ENCODE measurements at places on chromosomes 5 and 9.

DNA sequence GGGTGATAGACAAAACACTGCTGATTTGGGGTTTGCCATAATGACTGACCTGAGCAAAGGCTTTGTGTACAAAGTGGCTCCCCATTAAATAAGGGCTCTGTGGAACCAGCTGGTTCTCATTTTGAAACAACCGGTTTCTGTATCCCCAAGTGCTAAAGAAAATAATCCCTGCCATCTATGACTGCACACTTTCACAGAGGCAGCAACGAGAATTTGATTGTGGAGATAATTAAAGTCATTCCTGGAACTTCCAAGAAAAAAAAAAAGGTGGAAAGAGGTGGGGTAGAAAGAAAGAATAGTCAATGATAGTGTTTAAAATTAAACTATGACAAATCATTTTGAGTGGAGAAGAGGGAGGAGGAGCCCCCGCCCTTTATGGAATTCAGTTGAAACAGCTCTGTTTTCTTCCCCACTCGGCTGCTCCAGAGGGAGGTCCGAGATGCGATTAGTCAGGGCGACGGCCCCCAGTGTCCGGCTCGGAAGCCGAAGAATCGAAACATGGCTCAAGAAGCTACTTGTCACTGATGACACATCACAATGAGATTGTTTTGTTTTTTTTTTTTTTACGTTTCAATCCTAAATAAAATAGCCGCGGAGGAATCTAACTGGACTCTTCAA, 38.4 kb downstream of the EBF1 start:
- peak; percentile 56 for DNase-seq

DNA sequence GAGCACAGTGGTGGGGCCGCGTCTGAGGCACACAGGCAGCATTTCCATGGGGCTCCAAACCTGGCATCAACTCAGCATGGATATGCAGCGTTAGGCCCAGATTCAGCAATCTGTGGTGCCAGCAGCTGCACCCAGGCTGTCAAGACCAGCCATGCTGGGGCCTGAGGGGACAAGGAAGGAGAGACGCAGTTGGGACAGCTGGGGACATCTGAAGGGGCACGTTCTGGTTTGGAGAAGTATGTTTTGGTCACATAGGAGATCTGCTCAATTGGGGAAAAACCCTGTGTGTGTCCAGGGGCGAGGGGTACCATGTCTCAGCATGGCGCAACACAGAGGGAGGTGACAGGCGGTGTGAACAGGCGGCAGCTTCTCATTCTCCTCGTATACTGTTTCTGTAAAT, 66.6 kb upstream of the ECM2 start:
- DNase-seq: no peak

DNA sequence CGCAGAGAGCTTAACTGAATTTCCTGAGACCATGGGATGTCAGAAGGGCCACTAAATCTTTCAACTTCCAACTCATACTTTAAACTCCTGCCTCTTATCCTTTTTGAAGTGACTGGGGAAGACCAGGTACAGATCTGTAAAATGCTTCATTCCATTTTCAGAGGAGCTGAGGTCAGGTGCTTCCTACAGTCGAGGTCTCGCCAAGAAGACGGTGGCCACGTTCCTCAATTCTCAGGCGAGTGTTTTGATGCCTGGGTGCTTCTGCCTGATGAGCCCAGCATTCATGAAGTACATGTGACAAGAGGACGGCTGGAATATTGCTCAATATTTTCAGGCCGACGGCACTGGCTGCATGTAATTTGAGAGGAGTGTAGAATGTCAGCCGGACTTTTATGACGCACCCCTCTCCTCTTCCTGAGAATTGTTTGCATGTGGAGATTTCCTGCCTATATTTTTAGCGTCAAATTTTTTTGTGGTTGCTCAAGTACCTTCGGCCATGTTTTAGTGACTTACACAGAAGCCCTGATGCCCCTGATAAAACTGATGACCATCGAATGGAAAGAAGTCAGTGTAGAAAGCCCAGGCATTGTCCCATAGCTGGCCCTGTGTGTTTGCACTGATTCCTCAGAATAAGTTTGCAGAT, 38.8 kb upstream of the GLRX start:
- DNase-seq: peak; percentile 66

DNA sequence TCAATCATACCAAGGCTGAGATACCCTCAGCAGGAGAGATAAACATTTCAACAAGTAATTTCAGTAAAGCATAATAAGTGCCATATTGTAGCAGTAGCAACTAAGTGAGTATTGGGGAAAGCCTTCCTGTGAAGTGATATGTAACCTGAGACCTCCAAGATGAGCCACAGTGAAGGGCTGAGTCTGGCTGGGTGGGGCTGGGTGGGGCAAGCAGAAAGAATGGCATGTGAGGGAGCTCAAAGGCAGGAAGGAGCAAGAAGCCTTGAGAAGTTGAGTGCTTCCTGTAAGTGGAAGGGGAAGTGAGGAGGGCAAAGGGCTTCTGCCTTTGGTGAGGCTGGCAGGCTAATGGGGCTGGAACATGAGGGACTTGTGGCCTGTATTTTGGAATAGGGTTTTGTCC, 19.7 kb upstream of the ASTN2 start:
- DNase-seq: no peak

DNA sequence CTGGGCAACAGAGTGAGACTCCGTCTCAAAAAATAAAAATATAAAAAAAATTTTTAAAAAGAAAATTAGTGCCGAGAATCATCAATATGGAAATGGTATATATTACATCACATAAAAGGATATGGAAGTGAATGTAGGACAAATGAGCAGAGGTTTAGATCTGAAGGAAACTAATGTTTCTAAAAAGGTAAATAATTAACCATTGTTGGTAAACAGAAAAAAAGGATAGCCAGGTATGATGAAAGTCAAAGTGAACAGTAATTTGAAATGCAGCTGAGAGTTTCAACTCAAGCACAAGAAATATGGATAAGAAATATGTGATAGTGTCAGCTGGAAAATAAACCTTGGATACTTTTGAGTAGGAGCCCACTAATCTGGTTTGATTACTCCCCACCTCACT, 76.2 kb downstream of the CPLANE1 start:
- no peak for DNase-seq

- DNase-seq: no peak
Measured at GRCh38 chr9:33166231-33167083, 679 bp downstream of the B4GALT1 start.

All from femur (tissue), 1 donor.